ENCODE measurements at places on chromosomes 7 and 10. TPM values are rescaled to one million over a fixed set of nuclear protein-coding genes. Genes with fewer than 3 reads are reported as not detected.

The SAMD8 gene
- total RNA-seq = 45.6 TPM

The NOD1 gene
- total RNA-seq = 14.2 TPM

- DNase-seq = no peak
Observed at GRCh38 chr10:58399410-58399809, 14.2 kb downstream of the TFAM start.

- no peak for DNase-seq
Observed at GRCh38 chr7:83836028-83836427, 187.1 kb upstream of the SEMA3E start.
